ENCODE measurements at places on chromosomes 13 and 19. TPM values are rescaled to one million over a fixed set of nuclear protein-coding genes. Genes with fewer than 3 reads are reported as not detected.

DNA sequence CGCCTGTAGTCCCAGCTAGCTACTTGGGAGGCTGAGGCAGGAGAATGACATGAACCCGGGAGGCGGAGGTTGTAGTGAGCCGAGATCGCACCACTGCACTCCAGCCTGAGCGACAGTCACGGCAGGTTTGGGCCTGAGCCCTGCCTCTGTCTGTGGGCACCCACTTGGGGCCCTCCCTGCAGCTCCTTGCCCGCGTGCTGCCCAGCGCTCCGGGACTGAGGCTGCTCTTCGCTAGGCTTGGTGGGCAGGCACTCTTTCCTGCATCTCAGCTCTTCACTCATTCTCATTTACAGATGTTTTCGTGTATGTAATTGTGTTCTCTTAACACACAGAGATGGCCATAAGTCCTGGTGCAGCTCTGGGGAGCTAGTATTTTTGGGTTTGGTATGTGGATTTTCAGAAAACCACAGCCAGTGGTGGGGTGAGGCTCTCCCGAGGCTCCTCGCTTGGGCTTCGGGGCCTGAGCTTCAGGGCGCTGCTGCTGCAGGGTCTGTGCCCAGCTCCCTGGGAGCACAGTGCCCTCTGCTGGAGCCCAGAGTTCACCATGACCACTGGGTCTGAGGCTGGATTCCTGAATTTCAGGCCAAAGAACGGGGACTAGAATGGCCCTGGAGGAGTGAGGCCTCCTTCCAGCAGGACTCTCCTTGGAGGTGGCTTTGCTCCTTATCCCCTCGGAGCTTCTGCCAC is 15.2 kb downstream of the UPF1 start:
- DNase-seq = peak; percentile 94

GRCh38 chr13:66348745-66349690 is 881.1 kb downstream of the PCDH9 start:
- no peak for DNase-seq

SYT5 gene
- polyA plus RNA-seq = 0.13 TPM

CBLC gene
- not detected for polyA plus RNA-seq

GRCh38 chr13:71672512-71672911 is 194.5 kb downstream of the DACH1 start:
- DNase-seq = no peak
